GM12864 (cell line): ENCODE measurements at places on chromosomes 3 and 15.

DNA sequence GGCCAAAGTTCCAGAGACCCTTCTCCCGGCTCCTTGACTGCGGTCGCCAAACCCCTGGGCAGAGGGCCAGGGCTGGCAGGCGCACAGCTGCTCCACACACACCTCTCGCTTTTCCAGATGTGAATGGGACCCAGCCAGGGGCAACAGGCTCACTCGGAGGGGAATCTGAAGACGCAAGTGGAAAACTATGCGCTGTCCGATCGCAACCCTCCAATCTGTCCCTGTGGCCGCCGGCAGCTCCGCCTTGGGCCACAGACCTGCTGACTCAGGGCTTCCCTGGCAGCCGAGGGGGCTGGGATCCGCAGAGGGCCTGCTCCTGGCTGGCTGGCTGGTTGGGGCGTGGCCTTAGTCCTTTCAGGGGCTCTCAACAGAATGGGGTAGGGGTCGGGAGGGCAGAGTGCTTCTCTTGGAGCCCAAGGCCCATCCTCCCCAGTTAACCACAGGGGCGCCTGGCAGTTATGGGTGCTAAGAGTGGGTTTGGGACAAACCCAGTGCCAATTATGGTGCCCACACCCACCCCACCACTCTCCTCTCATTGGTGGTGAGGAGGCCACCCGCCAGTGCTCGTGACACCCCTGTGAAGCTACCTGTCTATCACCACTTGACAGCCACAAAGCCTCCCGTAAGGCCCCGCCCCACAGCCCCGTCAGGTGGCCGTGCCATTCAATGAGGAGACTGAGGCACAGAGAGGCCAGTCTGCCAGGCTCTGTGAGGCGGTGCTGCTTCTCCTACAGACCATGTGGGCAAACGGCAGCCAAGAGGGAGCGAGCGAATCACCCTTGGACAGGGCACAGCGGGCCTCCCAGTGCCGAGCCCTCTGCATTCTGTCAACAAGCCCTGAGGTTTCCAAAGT, 53.8 kb downstream of the IQSEC1 start:
- DNase-seq: no peak

GRCh38 chr3:15616053-15616452, 14.5 kb downstream of the BTD start:
- no peak for DNase-seq

DNA sequence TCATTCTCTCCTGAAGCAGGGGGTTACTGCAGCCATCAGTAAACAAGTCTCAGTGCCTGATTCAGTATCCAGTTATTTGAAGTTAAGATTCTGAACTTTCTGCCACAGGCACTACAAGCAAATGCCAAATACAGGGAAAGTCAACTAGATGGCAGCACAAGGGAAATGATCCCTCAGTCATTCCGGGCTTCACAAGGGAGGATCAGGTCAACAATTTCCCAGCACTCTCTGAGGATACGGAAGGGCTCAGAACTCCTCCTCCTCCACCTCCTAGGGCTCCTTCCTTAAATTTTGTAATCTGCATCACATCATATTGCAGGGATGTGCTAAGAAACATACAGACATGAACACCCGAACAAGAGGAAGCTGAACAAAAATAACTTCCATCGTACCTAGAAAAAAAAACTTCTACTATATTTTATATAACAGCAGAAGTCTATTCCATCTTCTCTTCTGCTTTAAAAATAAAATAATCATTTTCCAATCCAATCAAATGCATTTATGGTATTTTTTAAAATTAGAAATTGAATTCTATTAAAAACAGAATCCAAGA, 187.1 kb downstream of the FMN1 start:
- no peak for DNase-seq

DNA sequence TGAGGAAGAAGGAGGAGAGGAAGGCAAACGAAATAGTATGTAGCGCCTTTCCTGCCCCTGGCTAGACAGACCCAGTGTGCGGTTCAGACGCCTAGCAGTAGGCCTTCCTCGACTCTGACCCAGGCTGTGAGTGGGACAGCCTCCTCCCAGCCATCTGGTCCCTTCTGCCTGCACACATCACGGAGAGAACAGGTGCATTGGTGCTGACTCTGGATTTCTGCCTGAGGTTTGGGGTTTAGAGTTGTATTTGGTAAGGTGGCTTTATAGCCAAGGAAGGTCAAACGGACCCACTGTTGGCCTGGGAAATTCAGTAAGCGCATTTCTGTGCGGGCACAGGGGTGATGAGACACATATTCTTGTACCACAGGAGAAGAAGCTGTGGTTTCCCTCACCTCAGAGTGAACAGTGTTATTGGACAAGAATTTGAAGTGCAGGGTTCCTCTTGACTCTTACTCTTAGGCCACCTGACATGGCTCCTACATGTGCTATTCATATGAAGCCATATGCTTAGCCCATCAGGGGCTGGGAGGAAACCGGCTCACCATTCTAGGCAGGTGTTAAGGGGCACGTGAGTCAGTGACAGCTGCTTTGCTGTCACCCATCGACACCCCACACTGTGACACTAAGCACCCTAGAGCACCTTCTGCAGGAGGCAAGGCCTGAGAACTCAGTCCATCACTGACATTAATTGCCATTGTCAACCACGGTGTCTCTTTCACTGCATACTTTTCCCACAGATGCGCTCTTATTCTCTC, 143.3 kb downstream of the CHDH start:
- DNase-seq: no peak

GRCh38 chr15:48300038-48300437, 31.2 kb upstream of the DUT start:
- no peak for DNase-seq

DNA sequence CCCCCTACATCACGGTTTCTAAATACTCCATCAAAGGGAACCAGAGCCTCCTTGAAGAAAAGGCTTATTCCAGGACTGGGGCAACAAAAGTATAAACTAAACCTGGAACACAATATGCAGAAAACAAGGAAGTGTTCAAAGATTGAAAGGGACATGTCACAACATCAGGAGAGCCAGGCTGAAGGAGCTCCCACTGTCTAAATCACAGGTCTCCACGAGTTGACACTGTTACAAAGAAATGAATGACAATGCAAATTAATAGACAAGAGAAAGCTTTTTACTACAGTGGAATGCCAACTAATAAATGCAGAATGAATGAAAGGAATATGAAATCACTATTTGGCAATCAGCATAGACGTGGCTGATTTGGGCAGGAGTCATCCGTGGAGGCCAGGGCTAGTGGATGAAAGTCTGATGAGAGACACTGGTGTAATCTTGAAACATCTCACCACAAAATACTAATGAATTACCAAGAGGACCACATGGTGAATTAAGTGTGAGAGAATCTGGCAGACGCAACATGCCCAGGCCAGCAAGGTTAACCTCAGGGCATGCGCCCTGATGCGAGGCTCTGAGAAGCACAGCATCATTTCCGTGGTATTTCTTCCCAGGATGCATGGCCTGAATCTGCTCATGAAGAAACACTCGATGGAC, 123.8 kb upstream of the TJP1 start:
- DNase-seq: no peak

DNA sequence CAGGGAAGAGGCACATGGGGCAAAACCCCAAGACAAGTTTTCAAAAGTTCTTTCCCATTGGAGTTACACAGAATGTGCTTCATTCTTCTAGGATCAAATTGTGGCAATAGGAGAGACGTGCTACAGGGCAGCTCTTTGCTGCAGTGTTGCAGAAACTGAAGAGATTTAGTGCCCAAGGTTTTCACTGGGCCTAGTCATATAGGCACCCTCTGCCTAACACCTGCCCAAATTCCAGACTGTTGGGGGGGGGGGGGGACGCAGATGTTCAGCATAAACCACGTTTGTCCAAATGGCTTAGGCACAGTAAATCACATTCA, 346.8 kb upstream of the ZNF717 start:
- DNase-seq: no peak

DNA sequence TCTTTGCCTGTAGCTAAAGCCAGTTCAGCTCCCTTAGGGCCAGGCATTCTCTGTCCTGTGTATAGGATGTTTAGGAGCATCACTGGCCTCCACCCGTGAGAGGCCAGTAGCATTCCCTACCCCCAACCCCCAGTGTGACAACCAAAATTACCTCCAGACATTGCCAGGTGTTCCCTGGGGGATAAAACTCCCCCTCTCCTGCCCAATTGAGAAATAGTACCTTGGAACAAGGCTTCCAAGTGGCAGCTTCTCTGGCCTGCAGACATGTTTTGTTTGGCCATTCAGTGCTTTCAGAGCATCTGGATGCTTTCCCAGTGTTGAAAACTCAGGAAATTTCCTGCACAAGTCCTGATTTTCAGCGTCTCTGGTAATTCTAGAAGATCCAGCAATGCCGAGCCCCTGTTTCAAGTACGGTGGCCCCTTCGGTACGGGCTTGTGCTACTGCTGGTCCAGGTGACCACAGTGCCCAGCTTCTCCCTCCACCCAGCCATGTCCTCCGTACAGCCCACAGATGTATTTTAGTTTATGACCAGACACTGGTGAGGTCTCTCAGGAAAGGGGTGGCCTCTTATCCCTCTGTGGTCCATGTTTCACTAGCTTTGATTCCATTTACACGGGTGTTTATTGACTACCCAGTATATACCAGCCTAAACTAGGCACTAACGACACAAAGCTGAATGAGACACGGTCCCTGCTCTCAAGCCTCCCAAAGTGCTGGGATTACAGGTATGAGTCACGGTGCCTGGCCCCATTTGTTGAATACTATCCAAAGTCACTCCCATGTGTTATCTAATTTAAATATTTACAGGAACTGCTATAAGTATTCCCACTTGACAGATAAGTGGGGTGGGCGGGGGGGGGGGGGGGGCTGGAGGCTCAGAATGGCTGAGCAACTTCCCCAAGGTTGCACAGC, 125.4 kb upstream of the RAD18 start:
- DNase-seq: no peak

GRCh38 chr3:152230370-152230769, 38.4 kb upstream of the MBNL1 start:
- no peak for DNase-seq

DNA sequence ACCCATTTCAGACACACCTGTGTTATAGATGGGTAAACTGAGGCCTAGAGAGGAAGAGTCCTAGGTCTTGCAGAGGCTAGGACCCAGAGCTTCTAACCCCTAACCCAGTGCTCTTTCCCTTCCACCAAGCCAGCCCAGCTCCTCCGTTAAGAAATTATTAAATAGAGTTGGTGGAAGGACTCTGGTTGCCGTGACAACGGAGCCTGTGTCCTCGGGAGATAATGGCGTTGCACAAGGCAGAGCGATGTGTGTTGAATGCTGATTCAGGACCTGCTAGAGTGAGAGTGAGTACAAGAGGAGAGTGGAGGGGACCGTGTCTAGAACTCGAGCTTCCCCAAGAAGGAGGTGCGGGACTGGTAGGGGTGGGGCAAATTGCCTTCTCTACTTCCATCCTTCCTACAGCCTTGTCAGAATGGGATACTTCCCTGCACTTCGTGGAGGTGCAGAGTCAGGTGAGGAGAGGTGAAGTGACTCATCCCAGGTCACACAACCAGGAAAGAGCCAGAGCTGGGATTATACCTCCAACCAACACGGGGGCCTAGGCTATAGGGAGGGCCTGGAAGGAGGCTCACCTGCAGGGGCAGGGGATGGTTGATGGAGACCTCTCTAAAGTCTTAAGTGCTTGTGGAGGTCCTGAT, 8.6 kb downstream of the SLC6A1 start:
- DNase-seq: no peak

- DNase-seq: no peak
These were observed 61.4 kb downstream of the ADAMTS7 start for GRCh38 chr15:78749831-78750230.

- DNase-seq: no peak
These were observed 23.6 kb upstream of the CAV3 start for GRCh38 chr3:8709801-8710507.

DNA sequence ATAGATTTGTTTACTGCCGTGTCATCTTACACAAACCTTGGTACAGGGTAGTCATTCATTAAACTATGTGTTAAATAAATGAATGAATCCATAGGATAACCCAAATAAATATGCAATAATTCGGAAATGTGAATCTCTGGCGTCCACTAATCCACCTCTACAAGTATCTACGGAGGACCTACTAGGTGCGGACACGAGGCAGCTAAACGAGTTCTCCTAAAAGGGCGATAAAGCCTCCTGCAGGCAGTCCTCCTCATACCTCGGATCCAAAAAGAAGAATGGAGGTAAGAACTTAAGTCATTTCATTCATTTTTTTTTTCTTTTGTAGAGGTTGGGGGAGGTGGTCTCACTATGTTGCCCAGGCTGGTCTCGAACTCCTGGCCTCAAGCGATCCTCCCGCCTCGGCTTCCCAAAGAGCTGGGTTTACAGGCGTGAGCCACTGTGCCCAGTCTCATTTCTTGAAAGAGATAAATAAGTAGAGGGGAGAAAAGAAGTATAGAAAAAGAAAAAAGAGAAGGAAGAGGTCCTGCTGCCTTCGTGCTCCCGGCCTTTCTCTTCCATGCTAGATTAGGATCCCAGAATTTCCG, 706 bp upstream of the RPL35A start:
- DNase-seq: no peak
